GM20000 (cell line): ENCODE measurements at places on chromosomes 1 and 21.

DNA sequence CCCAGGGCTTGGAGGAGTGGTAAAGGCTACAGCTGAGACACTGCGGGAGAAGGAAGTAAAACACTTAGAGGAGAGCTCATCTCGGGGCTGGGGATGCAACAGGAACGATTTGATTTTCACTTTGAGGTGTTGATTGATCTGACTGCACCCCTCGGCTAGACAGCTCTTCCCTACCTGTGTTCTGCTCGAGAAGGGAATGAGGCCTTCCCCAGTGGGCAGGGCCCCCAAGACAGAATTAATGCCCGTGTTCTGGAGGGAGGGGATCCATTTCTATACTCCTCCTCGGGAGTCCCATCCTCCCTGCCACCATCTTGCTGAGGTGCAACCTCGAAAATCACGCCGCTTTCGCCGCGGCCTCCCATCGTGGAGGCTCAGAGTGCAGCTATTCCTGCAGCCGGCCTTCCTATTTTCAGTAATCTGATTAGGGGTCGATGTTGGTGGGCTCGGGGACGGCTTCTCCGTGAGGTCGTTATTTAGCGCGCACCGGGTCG is 2.4 kb downstream of the ATP2B4 start:
- DNase-seq = peak; percentile 31

- no peak for DNase-seq
Measured at GRCh38 chr1:17874231-17874630, 119.1 kb downstream of the ACTL8 start.

DNA sequence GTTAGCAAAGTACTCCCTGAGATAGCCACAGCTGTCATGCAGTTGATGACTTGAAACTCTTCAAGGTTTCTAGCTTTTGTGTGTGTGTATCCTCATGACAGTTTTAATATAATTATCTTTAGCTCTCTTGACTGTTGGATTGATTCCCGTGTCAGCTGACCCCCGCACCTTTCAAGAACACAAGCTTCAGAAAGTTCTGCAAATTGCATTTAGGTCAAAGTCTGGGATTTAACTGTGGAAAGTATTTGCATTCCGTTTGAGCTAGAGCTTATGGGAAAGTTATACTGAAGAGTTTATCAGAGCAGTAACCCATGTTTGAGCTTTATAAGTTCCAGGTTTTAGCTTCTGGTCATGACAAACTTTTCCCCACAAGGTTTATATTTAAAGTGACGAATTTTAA is 380.1 kb upstream of the CHRM3 start:
- no peak for DNase-seq

- DNase-seq = no peak
Measured at GRCh38 chr1:64031236-64031635, 172.2 kb upstream of the UBE2U start.

DNA sequence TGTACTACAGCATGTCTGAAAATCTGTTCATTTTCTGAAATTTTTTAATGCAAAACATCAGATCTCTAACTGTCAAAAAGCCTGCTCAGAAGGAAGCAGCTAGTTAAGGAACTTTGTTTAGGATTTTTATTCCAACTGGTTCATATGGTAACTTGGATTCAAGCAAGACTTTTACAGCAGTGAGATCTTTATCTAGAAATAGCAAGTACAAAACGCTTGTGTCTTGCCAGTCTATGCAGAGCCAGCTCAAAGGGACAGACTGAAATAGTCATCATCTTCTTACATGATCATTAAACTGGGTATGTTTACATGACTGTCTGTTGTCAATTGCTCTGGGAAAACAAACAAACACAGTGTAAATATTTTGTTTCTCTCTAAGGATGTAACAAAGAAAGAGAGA is 37.6 kb downstream of the DDAH1 start:
- no peak for DNase-seq

DNA sequence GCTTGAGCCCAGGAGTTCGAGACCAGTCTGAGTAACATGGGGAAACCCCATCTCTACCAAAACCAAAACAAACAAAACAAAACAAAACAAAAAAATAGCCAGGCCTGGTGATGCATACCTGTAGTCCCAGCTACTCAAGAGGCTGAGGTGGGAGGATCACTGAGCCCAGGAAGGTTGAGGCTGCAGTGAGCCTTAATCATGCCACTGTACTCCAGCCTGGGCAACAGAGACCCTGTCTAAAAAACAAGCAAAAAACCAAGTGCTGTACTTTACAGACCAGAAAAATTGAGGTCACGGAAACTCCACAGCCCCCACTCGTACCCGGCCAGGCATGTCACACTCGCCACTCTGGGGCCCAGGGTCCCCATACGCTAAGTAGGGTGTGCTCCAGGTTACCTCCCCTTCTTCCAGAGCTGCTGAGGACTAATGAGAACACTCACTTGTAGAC is 22.9 kb downstream of the ATP2B4 start:
- no peak for DNase-seq

DNA sequence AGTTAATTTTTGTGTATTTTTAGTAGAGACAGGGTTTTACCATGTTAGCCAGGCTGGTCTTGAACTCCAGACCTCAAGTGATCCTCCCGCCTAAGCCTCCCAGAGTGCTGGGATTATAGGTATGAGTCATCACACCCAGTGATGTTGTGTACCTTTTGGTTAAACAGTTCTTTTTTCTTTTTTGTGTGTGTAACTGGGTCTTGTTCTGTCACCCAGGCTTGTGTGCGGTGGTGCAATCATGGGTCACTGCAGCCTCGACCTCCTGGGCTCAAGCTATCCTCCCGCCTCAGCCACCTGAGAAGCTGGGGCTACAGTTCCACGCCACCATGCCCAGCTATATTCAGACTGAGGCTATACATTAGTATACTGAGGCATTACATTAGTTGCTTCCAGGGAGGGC is 37.8 kb downstream of the GABPB2 start:
- no peak for DNase-seq

DNA sequence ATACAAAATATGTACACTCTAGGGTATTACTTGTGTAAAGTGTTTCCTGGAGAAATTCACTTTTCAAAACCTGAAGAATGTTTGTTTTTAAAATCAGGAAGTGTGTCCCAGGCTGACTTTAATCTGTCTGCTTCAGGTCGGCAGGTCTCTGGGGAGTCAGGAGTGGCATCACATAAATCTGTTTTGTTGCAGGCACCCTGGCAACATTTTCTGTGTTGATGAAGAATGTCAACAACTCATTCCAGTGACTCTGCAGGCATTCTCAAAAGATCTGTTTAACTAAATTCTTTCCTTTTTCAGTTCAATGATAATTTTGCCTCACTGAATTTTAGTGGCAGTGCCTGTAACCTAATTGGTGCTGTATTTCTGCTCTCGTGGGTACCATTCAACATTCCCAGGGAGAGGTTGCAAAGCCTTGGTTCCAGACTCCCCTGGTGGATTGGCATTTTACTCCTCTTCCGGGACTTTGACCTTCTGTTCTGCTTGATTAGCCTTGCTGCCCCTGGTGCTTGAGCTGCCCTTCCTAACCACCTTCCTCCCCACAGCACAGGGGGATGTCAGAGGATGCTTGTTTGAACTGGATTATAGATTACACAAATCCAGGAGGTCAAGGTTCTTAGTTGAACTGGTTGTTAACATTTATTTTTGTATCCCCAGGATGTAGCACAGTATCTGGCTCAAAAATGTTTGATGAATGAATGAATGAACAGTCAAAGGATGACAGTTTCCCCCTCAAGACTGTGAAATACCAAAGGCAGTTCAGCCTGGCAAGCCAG is 55.4 kb upstream of the LPGAT1 start:
- DNase-seq = no peak

DNA sequence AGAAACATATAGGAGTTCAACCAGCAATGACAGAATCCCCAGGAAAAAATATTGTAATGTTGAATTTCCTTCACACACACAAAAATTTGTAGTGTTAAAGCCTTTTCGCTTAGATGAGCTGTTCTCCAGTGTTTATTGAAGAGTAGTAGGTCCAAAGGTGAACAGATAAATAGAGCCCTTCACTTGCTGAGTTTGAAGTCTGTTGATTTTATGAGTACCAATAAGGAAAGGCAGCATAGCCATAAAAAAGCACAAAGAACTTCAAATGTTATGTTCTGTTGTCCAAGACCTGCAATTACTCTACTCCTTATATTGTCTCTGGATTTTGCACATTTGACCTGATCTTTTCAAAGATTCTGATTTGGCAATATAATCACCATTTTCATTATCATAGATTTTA is 362.7 kb upstream of the B3GALT2 start:
- DNase-seq = no peak

- DNase-seq = no peak
Measured at GRCh38 chr1:192522673-192523072, 52.9 kb upstream of the RGS1 start.

DNA sequence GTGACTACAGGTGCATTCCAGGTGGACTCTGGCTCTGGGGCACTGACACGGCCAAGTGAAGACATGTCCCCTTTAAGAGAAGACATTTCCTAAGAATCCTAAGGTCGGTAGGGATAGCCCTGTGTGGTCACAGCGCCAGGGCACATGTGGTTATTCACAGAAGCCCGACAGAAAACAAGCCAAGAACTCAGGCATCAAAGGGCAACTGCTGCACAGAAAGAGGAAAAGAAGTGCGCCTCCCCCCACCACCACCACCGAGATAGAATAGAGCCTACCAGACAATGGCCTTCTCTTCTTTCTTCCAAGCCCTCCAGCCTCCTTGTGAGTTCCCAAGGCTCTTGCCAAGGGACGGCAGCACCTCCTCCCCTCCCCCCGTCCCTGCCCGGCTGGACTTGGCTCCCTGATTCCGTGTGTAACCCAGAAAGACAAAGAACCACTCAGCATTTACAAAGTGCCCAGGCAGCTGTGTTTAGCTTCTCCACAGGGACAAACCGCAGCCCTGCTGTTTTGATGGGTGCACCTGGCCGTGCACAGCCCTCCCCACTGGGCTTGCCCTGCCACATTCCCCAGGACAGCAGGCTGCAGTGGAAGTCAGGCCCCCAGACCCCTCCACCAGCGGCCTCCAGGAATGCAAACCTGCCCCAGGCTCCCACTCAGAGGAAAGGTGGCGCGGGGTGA is 30.2 kb downstream of the TMPRSS2 start:
- DNase-seq = no peak

DNA sequence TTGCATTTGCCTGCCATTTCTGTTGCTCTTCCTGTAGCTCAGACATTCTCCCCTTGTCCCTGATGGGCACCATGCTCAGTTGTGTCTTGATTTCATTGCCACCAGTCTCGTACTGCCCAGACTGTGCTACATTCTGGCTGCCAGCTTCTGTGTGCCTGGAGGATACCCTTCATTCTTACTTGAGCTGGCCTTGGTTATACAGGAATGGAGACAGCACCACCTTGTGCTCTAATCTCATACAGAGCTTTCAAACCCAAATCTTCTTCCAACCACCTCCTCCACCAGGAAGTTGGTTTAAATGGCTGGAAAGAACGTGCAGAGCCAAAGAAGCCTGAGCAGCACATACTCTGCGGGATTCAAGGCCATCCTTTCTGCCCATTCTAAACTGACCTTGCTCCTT is 165.3 kb downstream of the SLC35F3 start:
- DNase-seq = no peak

DNA sequence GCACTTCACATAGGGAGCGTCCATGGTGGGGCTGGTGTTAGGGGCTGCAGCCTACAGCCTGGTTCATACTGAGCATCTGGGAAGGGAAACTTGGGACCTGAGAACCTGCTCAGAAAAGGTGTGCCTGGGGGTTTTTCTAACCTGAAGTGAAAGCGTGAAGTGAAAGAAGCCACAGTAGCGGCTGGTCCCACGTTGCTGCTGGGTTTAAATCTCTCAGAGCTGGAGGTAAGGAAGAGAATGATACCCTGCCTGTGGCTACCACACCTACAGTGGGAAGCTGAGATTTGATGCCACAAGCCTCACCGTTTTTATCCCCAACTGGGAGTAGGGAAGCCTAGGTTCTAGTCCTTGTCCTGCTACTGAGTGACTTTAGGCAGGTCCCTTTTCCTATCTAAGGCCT is 21.0 kb upstream of the FUCA1 start:
- DNase-seq = peak; percentile 51

DNA sequence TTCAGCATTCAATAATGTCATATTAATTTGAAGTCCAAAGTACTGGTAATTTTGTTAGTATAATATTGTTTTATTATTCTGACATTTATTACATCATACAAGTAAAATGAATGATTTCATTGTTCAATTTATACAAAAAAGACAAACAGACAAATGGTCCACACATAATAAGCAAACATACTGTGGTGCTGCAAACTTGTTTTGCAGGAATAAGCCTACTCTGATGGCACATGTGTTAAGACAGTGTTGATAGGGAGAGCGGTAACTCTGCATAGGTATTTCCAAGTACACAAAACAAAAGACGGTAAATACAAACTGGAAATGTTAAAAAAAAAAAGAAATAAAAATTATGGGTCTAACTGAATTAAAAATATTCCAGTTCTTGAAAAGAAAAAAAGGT is 59.7 kb upstream of the DPYD start:
- no peak for DNase-seq

GRCh38 chr1:25740071-25740470 is 59.9 kb upstream of the SELENON start:
- no peak for DNase-seq

GRCh38 chr1:76115171-76115570 is 40.6 kb downstream of the ST6GALNAC3 start:
- no peak for DNase-seq

DNA sequence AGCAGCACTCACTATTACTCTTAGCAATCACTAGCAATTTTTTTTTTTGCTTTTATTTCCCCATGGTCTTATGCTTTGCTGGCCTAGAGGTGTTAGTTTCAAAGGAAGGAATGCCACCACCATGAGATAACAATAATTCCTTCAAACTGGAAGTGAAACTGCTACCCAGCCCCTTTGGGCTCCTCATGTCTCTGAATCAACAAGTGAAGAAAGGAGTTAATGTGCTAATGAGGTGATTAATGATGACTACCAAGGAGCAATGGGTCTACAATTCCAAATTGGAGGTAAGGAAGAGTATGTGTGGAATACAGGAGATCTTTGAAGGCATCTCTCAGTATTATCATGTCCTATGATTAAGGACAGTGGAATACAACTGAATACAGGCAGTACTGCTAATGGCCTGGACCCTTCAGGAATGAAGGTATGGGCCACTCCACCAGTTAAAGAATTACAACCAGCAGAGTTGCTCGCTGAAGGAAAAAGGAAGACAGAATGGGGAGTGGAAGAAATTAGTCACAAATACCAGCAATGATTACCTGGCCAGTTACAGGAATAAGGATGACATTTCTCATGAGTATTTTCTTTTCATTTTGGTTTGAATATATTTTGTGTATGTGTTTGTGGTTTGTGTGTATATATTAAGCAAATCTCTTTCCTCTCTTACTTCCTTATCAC is 652.9 kb downstream of the ADGRL2 start:
- DNase-seq = no peak

DNA sequence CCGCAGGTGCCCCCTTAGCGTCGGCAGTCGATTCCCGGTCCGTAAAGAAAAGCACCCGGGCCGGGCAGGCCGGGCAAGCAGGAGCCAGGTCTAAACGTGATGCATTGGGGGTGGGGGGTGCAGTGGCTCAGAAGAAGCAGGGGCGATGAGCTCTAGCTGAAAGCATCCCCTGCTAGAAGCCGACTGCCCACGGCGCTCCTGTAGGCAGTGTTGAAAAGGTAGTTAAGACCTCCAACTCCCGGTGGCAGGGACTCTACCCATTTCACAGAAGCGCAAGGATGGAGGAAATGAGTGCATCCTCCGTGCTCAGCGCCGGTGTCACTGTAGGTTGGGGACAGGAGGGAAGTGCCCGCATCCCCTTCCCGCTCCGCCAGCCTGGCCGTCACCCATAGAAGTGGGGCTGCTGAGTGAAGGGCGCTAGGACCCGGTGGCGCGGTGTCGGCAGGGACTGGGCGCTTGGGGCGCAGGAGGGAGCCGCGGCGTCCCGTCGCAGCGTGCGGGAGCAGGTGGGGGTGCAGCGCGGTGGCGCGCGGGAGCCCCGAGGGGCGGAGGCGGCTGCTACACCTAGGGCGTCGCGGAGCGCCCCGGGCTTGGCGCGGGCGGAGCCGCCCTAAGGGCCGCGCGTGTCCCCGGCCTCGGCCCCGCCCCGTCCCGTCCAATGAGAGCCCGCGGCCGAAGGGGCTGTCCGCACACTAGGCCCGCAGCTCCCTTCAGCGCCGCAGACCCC is at the start of gene WNT2B:
Gene WNT2B (plus strand): TSS at position 688 of the 727 bp plus-strand sequence. CDS start 298 bp downstream, outside the sequence.
- DNase-seq = peak; percentile 80
